ENCODE measurements at places on chromosomes 1 and 21. TPM values are rescaled to one million over a fixed set of nuclear protein-coding genes. Genes with fewer than 3 reads are reported as not detected.

The PRRC2C gene
- 227 TPM for total RNA-seq

The TNNT2 gene
- total RNA-seq, result 2.2 TPM

The AKR7A2 gene
- 25.7 TPM for total RNA-seq

The CADM3 gene
- not detected for total RNA-seq

The KRTAP7-1 gene
- total RNA-seq, result not detected

GRCh38 chr1:115233598-115233997 is 104.5 kb downstream of the NGF start:
- DNase-seq, result no peak

- DNase-seq, result no peak
Measured at GRCh38 chr1:207073906-207074820, 14.5 kb upstream of the C4BPB start.

DNA sequence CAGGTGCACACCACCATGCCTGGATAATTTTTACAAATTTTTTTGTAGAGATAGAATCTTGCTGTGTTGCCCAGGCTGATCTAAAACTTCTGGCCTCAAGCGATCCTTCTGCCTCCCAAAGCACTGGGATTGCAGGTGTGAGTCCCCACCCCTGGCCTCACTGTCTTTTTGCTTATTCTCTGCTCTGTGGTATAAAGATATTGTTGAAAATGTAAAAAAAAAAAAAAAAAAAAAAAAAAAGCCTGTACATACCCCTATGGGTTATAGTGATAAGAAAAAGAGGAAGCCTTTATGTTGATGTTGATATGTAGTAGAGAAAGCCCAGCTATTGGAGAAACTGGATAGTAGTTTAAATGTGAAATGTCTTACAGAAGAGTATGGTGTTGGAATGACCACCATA is 125.8 kb downstream of the XPR1 start:
- DNase-seq, result no peak

GRCh38 chr1:237031480-237031879 is 10.5 kb upstream of the RYR2 start:
- DNase-seq, result no peak

GRCh38 chr1:103941086-103941485 is 191.4 kb downstream of the AMY1C start:
- no peak for DNase-seq

DNA sequence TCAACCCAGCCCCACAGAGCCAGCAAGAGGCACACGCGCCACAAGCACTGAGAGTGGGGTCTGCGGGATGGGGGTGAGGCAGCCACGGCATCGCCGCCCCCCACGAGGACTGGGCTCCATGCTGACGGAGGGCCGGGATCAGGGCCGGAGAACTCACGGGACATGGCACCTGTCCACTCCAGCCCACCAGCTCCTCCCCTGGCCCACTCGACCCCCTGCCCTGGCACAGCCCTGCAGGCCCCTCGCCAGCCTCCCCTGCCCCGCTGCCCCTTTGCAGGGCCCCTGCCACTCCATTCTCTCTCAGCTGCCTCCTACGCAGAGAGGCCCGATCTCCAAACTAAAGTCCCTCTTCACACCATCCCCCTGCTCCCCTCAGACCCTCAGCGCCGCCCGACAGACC is 134.0 kb downstream of the NPHP4 start:
- DNase-seq, result no peak

DNA sequence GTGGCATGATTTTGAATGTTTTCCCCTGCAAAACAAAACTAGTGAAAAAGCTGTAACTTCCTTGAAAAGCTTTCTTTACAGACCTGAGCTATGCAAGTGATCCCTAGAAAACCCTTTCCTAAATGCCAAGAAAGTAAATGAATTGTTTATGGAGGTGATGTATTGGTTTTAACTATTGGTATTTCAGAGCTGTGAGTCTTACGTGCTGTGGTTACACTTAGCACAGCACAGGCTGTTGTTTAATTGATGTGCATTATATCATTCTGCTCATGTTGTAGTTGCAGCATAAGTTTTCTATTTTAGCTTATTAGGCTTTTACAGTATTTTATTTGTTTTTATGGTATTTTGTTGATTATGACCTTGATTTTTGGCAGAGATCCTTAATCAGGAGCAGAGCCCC is 74.1 kb upstream of the DYNLT5 start:
- DNase-seq, result no peak

- no peak for DNase-seq
Measured at GRCh38 chr1:227731696-227732585, 3.2 kb downstream of the JMJD4 start.

DNA sequence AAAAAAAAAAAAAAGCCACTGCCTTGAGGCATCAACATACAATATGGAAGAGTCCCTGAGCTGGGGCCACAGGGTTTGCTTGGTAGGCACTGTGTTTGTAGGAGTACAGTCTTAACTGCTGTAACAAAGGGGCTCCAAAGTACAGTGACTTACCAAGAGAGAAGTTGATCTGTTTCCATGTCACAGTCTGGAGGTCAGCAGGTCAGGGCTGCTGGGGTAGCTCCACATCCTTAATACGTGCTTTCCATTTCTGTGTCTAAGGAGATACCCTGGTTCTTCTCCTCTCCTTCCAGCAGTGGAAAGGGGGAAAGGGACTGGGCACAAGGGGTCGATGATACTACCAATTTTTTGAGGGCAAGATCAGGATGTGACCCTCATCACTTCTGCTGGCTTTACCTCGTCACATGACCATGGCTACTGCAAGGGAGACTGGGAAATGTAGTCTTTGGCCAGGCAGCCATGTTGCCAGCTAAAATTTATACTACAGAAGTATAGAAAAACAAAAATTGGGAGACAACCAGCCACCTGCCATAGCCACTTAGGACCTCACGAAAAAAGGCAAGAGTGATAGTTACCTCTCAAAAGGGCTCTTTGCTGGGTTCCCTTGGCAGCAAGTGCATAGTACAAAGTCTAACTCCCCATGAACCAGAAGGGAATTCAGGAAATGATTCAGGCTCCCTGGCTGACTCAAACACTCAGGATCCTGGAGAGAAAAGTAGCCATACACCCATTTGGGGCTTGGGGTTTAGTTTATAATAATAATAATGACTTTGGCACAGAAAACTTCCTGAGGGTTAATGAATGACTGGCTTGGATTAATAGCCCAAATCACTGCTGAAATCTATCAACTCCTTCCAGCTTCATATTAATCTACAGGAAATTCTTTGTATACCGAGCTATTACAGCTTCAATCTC is 52.7 kb upstream of the ATP5PO start:
- peak; percentile 36 for DNase-seq

GRCh38 chr1:63642901-63643300 is 49.7 kb downstream of the PGM1 start:
- no peak for DNase-seq

DNA sequence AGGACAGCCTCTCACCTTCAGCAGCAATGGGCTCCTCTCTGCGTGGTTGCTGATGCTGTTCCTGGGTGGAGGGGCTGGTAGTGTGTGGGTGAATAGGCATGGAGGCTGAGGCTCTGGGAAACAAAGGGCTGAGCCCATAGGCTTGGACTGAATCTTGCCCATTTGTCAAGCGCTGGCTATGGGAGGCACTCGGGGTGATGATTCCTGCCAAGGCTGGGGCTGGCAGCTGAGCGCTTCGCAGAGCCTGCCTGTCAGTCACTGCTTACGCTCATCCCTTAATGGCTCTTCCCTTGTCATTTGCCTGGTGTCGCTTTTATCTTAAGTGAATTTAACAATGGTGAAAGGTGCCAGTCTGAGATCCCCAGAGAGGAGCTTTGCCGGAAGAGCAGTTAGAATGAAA is 353.3 kb downstream of the PBX1 start:
- no peak for DNase-seq

- no peak for DNase-seq
Measured at GRCh38 chr1:207852576-207853371, 58.2 kb downstream of the CD34 start.

GRCh38 chr1:203150511-203151297 is 23.2 kb downstream of the ADORA1 start:
- no peak for DNase-seq

DNA sequence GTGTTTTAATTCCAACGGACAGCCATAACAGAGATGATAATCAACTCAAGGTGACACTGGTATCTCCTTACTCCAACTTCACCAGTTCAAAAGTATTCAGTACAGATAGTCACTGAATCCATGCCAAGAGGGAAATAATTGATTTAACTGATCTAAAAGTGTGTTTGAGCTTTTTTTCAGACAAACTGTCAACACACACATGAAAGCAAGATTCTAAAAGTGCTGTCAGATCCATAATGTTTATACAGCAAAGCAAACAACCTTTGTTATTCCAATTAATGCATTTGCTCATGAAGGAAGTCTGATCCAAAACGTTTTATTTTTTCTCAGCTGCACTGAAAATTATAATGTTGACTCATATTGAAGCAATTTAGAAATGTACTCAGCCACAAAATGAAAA is 5.9 kb upstream of the PRKAA2 start:
- no peak for DNase-seq

GRCh38 chr1:147336291-147336690 is 93.8 kb downstream of the CHD1L start:
- DNase-seq, result no peak

DNA sequence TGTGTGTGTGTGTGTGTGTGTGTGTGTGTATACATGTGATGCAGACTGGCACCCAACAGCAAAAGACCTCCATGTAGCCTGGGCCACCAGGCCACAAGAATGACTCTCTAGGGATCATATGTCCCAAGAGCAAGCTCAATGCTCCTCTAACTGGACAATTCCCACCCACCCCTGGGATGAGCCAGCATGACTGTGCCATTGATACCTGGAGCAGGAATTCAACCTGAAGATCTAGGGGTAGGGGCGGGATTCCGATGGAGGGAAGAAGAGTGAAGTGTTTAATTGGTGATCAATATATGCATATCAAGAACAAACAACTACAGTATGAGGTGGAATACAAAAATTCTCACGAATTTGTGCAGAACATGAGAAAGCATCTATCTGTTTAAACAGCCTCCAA is 136.2 kb downstream of the PSMG1 start:
- no peak for DNase-seq

DNA sequence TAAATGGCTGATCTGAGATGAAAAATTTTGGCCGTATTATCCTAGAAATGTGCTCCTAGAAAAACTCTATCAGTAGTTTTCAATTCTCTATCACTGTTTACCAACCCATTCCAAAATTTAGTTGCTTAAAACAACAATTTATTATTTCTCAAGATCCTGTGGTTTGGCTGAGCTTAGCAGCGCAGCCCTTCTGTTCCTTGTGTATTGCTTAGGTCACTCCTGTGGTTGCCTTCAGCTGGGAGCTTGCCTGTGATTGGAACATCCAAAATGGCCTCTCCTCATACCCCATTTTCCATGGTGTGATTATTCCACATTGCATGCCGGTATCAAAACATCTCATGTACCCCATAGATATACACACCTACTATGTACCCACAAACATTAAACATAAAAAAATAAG is 22.8 kb upstream of the STUM start:
- no peak for DNase-seq

GRCh38 chr1:9646037-9646436 is 5.5 kb upstream of the PIK3CD start:
- no peak for DNase-seq
